Activated T-cell treated with anti-CD3 and anti-CD28 coated beads, Interleukin-2, amount 50 U/mL, for 72 hours (primary cell): ENCODE measurements at places on chromosomes 3 and 15.

DNA sequence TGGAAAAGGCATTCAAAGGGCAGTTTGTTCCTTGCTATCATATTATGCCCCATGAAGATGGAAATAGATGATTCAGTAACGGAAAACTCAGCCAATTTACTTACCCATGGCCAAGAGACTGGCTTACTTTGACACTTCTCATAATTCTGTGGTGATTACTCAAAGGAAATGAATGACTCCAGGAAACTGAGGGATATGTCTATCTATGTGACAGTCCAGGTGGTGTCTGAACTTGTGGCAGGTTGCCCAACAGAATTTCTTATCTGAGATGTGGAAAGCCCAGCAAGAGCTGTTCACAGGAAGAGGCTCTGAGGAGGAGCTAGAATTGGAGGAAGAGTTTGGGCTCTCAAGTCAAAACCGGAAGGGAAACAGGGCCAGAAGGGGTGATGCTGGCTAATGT lies 91.2 kb downstream of the KCNAB1 start:
- DNase-seq = no peak
- no peak overlapping the region for H3K27ac ChIP-seq
- H3K4me1 ChIP-seq = peaks cover 6% of the 10 kb centered on the region
- peaks cover 48% of the 10 kb centered on the region for H3K27me3 ChIP-seq
- H3K36me3 ChIP-seq = no peaks in the 10 kb centered on the region
- no peak overlapping the region for H3K4me3 ChIP-seq

GRCh38 chr3:72093992-72094334 lies 309.0 kb upstream of the PROK2 start:
- DNase-seq = no peak
- no peak overlapping the region for H3K4me3 ChIP-seq

DNA sequence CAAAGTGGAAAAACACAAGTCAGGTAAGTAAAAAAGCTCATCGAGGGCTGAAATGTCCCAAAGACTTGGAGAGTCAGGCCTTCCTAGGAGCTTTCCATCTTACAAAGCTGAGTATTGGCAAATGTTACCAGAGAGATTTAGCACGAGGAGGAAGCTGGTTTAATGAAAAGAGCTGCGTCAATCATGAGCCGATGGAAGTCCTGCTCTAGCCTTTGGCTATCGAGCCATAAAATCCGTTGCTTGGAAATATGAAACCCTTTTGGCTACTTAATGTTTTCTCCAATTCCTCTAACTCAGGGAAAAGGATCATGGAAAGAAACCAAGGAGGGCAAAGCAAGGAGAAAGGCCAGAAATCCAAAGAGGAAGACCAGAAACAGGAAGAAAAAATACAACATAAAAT lies 1074.6 kb downstream of the FHIT start:
- H3K4me3 ChIP-seq = no peak overlapping the region
- H3K27ac ChIP-seq = no peak overlapping the region
- H3K4me1 ChIP-seq = peaks cover 10% of the 10 kb centered on the region
- H3K27me3 ChIP-seq = no peaks in the 10 kb centered on the region
- H3K36me3 ChIP-seq = no peaks in the 10 kb centered on the region
- DNase-seq = no peak

- H3K27me3 ChIP-seq = no peaks in the 10 kb centered on the region
- H3K4me3 ChIP-seq = no peak overlapping the region
- peaks cover 2% of the 10 kb centered on the region for H3K36me3 ChIP-seq
- H3K4me1 ChIP-seq = no peaks in the 10 kb centered on the region
- H3K27ac ChIP-seq = no peak overlapping the region
Observed at GRCh38 chr3:60770532-60770931, 480.7 kb downstream of the FHIT start.

GRCh38 chr3:87313641-87314040 lies 37.3 kb upstream of the POU1F1 start:
- peaks cover 22% of the 10 kb centered on the region for H3K4me1 ChIP-seq
- H3K27me3 ChIP-seq = peaks cover 11% of the 10 kb centered on the region
- H3K36me3 ChIP-seq = no peaks in the 10 kb centered on the region

GRCh38 chr3:55161231-55161630 lies 233.4 kb upstream of the LRTM1 start:
- DNase-seq = no peak
- H3K27me3 ChIP-seq = no peaks in the 10 kb centered on the region
- no peaks in the 10 kb centered on the region for H3K36me3 ChIP-seq
- H3K4me3 ChIP-seq = no peak overlapping the region
- H3K27ac ChIP-seq = no peak overlapping the region

DNA sequence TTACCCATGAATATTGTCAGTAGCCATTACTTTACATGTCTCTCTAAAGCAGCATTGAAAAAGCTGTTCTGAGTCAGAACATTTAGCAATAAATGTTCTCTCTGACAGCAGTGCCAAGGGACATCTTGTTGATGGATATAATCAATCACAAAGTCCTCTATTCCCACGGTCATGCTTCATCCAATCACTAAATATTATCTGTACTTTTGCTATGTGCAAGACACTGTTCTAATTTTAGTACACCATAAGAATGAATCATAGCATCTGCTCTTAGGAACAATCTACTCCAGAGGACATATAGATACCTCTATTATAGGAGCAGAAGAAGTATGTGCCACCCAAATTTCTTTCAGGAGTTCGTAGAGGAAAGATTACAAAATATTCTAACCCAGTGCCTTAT lies 142.5 kb upstream of the MBNL1 start:
- H3K4me3 ChIP-seq = no peak overlapping the region
- DNase-seq = no peak
- no peaks in the 10 kb centered on the region for H3K36me3 ChIP-seq
- no peak overlapping the region for H3K27ac ChIP-seq

DNA sequence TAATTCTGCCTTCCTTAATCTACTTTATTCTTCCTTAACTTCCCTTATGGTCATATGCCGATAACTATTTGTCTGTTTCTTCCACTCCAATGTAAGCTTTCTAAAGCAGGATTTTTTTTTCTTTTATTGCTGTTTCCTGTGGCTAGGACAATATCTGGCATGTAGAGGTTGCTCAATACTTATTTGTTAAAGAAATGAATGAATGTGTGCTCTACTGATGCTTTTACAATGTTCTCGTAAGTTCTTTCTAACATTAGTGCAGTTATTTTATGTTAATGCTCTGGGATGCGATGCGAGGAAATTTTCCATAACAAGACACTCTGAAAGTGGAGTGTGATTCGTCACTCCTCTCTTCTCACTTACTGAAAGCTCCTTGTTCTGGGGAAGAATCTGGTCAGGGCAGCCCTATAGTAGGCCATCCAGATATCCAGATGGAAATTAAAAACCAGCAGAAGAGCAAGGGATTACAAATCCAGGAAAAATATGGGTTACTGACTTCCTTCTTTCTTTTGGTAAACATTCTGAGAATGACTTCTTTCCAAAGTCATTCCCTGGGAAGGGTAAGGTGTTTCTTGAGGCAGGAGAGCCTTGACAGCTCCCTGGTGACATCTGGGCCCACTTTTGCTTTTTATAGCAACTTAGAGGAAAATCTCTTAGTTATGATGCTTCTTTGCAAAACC lies 420.4 kb downstream of the PDCD6IP start:
- H3K27me3 ChIP-seq = peaks cover 6% of the 10 kb centered on the region
- H3K4me1 ChIP-seq = no peaks in the 10 kb centered on the region
- H3K4me3 ChIP-seq = no peak overlapping the region
- DNase-seq = no peak

- DNase-seq = no peak
- H3K36me3 ChIP-seq = no peaks in the 10 kb centered on the region
- no peak overlapping the region for H3K27ac ChIP-seq
- no peak overlapping the region for H3K4me3 ChIP-seq
- H3K27me3 ChIP-seq = peaks cover 5% of the 10 kb centered on the region
- H3K4me1 ChIP-seq = no peaks in the 10 kb centered on the region
Observed at GRCh38 chr3:127959873-127960272, 44.8 kb downstream of the KBTBD12 start.

- no peak overlapping the region for H3K4me3 ChIP-seq
- H3K4me1 ChIP-seq = no peaks in the 10 kb centered on the region
- no peaks in the 10 kb centered on the region for H3K27me3 ChIP-seq
- H3K36me3 ChIP-seq = no peaks in the 10 kb centered on the region
- no peak overlapping the region for H3K27ac ChIP-seq
- no peak for DNase-seq
Observed at GRCh38 chr15:32668942-32669341, 27.4 kb downstream of the SCG5 start.
